ENCODE measurements at places on chromosomes 11 and 22.
A peak's percentile ranks its signal among the peaks of the same experiment; 100 is the strongest.

- DNase-seq, result no peak
Measured at GRCh38 chr22:37556710-37557109, 3.6 kb upstream of the CDC42EP1 start.

- no peak for DNase-seq
Measured at GRCh38 chr22:23402275-23403151, 177.6 kb downstream of the IGLL1 start.

- DNase-seq, result no peak
Measured at GRCh38 chr11:127677660-127678425, 677.3 kb upstream of the KIRREL3 start.

GRCh38 chr11:110071197-110071596, 22.0 kb upstream of the ZC3H12C start:
- no peak for DNase-seq

DNA sequence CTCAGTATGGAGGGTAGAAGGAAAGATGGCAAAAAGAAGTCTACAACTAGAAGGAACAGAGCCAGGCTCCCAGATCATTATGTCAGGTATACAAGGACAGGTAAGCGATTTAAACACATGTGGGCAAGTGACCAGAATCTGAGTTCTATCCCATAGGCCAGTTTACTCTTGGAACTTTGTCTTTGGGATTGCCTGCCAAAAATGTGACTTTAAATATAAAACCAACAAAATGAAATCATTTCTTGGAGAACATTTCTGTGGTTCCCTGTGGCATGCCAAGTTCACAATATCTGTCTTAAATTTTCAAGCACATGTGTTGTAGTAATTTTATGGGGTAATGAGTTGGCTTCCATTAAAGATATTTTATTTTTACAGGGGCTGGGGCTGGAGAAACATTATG, 141.0 kb downstream of the SLC17A6 start:
- DNase-seq, result peak; percentile 59

DNA sequence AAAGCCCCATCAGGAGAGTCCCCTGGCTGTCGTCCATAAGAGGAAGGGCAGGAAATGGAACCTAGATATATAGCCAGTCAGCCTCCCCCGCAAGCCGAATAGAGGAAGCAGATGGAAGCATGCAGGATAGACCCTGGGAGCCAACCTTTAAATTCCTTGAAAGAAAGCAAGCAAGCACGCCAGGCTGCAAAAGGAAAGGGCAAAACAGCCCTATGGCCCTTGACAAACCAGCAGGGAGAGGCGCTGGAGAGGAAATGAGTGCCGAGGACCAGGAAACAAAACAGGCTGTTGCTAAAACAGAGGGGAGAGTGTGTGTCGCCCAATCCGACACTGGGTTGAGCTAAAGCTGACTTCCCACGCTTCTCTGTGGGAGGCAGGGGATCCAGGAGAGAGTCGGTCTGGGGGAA, 203.5 kb upstream of the MTNR1B start:
- no peak for DNase-seq
